ENCODE measurements at places on chromosomes 11 and 22.

DNA sequence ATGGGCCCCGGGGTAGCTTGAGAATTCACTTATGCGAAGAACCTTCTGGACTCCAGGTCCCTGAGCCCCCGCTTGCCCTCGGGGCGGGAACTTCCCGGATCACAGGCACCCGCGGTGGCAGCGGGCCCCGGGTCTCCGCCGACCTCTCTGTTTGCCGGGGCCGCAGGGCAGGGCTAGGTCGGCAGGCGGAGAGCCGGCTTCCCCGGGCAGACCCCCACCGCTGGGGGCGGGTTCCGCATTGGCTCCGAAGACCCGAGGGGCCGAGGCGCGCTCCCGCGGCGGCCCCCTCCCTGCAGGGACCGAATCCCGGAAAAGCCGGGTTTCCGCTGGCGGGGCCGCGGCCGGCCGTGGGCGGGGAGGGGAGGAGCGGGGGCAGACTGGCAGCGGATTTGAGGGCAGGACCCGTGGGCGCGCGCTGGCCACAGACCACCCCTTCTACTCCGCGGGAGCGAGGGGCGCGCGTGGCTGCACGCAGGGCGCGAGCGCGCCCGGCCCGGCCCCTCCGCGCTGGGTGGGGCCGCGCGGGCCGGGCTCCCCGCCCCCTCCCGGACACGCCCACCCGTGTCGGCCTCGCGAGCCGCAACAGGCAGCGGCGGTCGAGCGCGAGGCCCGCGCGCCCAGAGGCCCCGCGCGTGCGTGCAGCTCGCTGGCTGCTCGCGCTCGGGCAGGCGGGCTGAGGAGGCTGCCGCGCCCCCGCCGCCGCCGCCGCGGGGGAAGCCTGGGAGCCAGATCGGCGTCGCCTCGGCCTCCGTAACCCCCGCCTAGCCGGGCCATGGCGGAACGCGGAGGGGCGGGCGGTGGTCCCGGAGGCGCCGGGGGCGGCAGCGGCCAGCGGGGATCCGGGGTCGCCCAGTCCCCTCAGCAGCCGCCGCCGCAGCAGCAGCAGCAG, at the start of gene PACS1:
PACS1 (plus strand) TSS at position 558 of the 889 bp plus-strand sequence; CDS start at position 773, 215 bp downstream.
- peak; percentile 52 for DNase-seq

DNA sequence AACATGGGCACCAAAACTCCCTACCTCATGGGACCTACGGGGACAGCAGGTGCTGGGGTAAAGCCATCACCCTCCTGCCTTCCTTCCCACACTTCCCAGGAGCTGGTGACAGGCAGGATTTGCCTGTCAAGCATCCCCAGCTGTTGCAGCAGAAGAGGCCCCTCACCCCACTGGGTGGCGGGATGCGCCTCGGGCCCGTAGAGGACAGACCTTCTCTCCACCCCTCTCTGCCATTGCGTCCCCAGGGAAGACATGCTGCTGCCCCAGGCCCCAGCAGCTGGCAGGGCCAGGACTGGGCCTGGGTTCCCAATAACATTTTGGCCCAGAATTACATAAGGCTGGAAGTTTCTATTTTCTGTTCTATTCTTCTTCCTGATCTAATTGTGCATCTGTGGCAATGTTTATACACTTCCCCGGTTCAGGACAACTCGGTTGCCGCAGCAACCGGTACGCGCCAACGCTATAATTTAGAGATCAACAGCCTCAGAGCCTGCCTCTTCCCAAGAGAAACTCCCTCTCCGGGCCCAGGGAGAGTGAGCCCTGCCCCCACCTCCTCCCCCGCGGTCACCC, 25.4 kb downstream of the KCNJ4 start:
- DNase-seq = no peak

DNA sequence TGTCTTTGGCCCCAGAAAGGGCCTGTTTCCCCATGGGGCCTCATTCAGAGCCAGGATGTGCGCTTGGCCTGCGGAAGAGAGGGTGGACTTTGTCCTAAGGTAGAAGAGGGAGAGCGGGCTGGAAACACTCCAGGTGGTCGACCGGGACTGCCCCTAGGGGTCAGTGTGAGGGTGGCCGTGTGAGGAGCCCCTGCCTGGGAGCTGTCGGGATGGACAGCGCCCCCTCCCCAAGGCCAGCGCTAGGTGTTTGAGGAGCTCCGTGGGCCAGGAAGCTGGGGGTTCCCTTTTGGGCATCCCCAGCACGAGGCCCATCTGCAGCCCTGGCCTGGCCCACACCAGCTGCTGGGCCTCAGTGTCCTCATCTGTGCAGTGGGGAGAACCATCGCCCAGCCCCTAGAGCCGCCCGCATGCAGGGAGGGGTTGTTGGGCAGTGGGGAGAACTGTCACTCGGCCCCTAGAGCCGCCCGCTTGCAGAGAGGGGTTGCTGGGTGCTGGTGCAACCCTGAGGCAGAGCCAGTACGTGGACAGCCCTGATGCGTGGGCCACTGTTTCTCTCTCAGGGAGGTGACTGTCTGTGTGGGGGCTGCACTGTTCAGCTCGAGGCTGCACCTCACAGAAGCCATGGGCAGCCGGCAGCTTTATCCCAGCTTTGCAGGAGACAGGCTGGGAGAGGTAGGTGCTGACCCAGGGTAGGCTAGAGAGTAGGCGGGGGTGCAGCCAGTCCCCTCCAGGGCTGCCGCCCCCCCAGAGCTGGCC, 1319.9 kb downstream of the BRD1 start:
- no peak for DNase-seq

GRCh38 chr11:19344661-19345518, 104.1 kb upstream of the E2F8 start:
- peak; percentile 56 for DNase-seq

- no peak for DNase-seq
Observed at GRCh38 chr11:30508594-30508993, 77.6 kb downstream of the MPPED2 start.

- no peak for DNase-seq
Observed at GRCh38 chr11:6297831-6298230, 22.5 kb downstream of the CAVIN3 start.

All from breast epithelium (tissue), 4 donors.